ENCODE measurements at places on chromosomes 2 and 18.

DNA sequence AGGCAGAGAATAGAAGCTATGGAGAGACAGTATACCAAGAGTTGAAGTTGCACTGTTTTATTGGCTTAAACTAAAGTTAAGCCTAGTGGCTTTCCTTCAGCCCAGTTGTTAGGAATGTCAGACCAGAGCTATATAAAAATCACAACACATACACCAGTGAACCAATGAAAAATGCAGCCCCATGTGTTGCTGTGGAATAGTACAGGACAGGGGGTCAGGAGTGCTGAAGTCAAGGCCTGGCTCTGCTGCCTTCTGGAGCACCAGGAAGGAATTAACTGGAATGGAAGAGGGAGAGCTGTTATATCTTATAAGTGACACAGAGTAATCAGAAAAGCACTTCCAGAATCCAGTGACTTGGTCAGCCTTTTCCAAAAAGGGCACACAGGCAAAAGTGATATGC, 58.9 kb downstream of the OSR1 start:
- no peak for DNase-seq

GRCh38 chr2:201781557-201782051, 871 bp upstream of the ALS2 start:
- no peak for DNase-seq

DNA sequence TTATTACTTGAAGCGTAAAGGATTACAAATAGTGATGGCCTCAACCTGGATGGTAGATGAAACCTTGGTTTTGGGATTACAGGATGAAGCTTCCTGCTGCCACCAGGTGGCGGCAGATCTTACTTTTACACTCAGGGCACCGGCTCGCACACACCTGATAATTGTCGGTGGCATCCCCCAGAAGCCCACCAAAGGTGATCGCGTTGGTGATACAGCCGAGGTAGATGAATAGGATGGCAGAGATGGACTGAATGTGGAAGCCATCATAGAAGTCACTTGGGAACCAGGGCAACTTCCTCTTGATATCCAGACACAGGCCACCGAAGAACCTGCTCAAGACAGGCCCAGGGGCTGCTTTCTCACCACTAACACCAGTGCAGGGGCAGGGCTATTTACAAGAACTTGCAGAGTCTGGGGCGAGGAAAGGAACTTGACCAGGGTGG, 51.8 kb downstream of the MTHFD2 start:
- peak; percentile 7 for DNase-seq

- DNase-seq, result no peak
These were observed 42.4 kb upstream of the GRHL1 start for GRCh38 chr2:9909106-9909505.

DNA sequence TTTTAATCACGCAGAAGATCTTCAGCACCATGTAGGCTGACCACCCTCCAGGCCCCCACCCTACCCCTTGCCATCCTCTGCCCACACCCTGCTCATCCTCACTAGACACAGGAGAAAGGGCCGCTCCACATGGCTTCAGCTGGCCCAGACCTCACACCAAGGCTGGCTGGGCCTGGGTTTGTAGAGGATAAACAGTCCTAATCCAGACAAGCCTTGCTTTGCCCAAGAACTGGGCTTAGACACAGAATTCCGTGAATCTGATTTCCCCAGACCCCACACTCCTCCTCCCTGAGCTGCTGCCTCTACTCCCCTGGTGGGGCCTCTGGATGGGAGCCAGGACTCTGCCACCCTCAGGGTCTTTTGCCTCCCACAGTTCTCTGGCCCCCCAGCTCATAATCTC, 185.3 kb downstream of the CYP26B1 start:
- no peak for DNase-seq

GRCh38 chr2:236236559-236237452, 27.4 kb downstream of the ASB18 start:
- no peak for DNase-seq

- DNase-seq, result no peak
These were observed 427.5 kb upstream of the CDH20 start for GRCh38 chr18:60905699-60906098.

DNA sequence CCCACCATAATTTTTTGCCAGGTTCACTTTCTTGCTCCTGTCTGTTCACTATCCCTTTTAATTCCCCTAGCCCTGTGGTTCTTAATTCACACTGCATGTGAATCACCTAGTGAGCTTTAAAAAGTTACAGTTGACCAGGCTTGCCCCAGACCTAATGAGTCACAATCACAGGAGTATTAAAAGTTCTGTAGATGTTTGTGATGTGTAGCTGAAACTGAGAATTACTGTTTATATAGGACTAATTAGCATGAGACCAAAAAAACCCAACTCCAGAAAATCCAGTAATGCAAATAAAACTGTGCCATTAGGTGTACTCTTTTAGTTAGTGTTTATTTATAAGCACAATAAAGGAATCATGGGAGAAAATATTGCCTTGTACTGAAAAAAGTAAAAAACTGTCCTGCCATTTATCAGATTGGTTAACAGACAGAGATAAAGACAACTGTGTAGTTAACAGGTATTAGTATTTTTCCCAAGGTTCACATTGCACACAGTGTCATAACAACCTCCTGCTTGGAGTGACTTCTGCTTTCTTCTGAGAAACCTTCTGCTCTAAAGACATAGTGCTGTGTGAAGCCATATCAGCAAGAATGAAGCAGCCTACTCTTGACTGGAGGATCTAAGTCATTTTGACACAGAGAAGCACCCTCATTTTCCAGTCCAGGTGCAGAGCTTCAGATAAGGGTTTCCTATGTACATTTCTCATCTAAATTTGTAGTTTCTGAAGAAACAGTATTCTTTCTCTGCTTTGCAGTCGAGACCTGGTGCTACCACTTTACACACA, 39.0 kb downstream of the VAPA start:
- no peak for DNase-seq

GRCh38 chr2:81196383-81196851, 891.9 kb upstream of the LRRTM1 start:
- no peak for DNase-seq

DNA sequence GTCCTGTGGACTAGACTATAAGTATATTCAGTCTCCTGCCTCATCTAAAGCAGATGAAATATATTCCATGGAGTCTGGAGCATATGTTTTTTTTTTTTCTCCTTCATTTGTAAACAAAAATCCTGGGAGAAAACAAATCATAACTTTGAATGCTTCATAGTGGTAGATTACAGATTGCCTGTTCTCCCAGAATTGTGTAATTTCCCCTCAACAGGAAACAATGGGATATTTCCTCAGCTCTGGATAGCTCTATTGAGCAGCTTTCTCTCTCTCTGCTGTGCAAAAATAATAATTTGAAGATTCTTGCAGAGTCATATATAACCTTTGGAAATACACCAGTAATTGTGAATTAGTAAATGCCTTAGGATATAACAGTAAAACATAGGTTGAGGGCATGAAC, 1406.6 kb upstream of the ACVR2A start:
- DNase-seq, result no peak

- DNase-seq, result no peak
These were observed 76.6 kb upstream of the GRB14 start for GRCh38 chr2:164697688-164698461.

GRCh38 chr2:241036964-241037421, 38.6 kb downstream of the SNED1 start:
- DNase-seq, result no peak

GRCh38 chr2:148970385-148970784, 68.1 kb upstream of the LYPD6B start:
- DNase-seq, result no peak

- DNase-seq, result peak; percentile 32
These were observed 98.9 kb upstream of the GLS start for GRCh38 chr2:190781604-190782198.

DNA sequence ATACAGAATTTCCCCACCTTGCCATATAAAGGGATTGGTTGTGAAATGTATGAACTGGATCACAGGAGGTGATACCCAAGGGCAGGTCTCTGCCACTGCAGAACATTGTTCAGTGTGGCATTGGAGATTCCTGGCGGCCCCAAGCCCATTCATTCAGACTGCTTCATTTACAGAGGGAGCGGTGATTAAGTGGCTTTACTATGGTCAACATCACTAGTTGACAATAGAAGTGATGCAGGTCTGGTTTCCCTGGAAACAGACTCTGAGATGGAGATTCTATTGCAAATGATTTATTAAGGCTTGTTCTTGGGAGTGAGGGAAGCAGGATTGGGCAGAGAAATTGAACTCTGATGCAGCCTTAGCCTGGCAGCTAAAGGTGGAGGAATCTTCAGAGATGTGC, 62.4 kb downstream of the ZDBF2 start:
- no peak for DNase-seq

- no peak for DNase-seq
These were observed 373.9 kb upstream of the MC4R start for GRCh38 chr18:60746491-60746890.

DNA sequence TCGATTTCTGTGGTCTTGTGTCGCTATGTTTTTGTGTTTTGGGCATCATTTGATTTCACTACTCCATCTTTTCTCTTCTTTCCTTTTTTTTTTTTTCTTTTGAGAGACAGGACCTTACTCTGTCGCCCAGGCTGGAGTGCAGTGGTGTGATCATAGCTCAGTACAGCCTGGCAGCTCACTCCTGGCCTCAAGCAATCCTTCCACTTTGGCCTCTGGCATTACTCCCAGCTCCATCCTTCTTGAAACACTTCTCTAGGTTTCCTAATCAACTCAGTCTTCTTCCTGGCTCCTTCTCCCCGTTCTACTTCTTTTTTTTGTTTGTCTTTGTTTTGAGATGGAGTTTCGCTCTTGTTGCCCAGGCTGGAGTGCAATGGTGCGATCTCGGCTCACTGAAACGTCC, 26.5 kb downstream of the TCF23 start:
- DNase-seq, result no peak

GRCh38 chr2:177058747-177059146, 153.8 kb upstream of the HNRNPA3 start:
- DNase-seq, result no peak

GRCh38 chr2:239690651-239691631, 290.1 kb upstream of the HDAC4 start:
- DNase-seq, result no peak

- no peak for DNase-seq
These were observed 46.2 kb upstream of the MGAT5 start for GRCh38 chr2:134207589-134208209.

DNA sequence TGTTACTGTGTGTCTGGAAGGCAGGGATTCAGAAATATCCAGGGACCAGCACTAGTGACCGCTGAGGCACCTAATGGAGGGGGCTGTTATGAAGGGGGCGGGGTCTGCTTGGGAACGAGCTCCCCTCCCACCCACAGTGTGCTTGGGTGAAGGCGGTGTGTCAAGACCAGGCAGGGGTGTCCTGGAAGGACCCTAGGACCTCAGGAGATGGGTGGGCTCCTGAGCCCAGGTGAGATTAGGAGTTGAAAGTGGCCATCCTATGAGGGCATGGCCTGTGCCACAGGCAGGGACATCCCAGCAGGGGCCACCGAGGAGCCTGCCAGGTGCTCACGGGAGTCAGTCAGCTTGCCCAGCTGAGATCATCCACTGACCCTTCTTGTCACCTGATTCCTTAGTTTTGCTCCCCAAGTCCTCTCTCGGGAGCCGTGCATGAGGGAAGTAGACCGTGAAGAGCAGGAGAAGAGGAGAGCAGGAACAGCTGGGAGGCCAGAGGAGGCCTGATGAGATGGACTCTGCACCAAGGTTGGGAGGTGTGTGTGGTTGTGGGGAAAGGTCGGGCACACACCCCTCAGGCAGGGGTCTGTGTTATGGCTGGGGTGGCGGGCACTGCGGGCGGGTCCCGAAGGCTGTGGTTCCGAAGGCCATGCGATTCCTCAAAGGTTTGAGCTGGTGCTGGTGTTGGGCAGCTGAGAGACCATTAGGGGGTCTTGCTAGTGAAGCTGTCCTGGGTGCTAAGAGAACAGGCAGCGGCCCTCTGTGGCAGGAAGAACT, 180.9 kb upstream of the HS6ST1 start:
- no peak for DNase-seq
